ENCODE measurements at places on chromosomes 12 and 14. TPM values are rescaled to one million over a fixed set of nuclear protein-coding genes. Genes with fewer than 3 reads are reported as not detected.
A peak's percentile ranks its signal among the peaks of the same experiment; 100 is the strongest.

KCNH5 gene
- total RNA-seq = not detected

FSCB gene
- total RNA-seq = not detected

DNA sequence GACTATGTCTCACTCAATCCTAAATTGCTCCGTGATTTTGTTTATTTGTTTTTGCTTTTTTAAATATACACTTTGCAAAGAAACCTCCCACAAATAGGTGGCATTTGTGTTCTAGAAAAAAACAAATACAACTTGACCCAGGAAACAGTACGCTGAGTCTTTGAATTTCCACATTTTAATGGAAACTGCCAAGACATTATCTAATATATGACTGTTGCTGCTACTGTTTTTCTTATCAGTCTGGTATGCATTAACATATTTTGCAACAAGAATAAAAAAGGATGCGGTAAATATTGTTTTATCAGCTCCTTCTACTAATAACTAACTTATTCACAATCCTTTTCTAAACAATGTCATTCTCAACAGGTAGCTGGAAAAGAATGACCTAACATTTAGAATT lies 187.4 kb downstream of the LRIG3 start:
- no peak for DNase-seq
- no peaks in the 10 kb centered on the region for H3K27me3 ChIP-seq
- H3K36me3 ChIP-seq = no peaks in the 10 kb centered on the region
- H3K27ac ChIP-seq = no peak overlapping the region

DNA sequence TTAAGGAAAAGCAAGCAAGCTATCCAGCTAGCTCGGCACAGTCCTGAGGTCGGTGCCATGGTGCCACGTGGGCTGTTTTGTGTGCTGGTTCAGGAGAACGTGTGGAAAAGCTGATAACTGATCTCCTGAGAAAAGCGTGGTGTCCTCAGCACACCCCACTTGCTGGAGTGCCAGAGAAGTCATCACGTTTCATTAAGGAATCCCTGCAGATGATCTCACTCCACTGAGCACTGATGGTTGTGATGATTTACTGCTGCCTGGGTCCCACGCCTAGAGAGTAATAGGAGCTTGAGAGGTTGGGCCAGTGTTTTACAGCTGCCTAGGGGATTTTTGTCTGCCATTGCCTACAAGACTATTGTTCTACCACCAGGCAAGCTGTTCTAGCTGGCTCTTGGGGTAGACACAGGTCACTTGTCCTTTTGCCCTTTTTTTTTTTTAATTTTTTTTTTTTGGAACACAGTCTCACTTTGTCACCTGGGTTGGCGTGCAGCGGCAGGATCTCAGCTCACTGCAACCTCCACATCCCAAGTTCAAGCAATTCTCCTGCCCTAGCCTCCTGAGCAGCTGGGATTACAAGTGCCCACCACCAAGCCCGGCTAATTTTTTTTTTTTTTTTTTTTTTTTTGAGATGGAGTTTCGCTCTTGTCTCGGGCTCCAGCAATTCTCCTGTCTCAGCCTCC lies 42.3 kb upstream of the EVL start:
- H3K4me3 ChIP-seq = no peak overlapping the region
- peaks cover 9% of the 10 kb centered on the region for H3K4me1 ChIP-seq
- peak overlapping the region; percentile 6 for H3K27ac ChIP-seq
- no peaks in the 10 kb centered on the region for H3K27me3 ChIP-seq
- peak; percentile 49 for DNase-seq

DNA sequence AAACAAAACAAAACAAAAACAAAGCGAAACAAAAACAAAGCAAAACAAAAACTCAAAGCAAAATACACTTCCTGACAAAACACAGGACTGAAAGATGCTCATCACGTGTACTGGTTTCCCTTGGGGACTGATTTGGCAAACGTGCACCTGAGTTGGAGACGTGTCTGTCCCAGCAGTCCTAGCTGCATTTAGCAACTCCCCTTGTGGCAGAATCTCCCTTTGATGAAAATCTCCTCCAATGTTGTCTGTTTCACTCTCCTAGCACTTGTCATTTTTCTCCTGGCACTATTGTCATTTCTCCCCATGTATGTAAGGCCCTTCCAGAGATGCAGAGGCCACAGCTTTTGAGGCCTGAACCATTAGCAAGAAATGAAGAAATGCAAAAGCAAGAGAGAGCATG lies 6.8 kb upstream of the SLC24A4 start:
- H3K36me3 ChIP-seq = no peaks in the 10 kb centered on the region
- no peak overlapping the region for H3K27ac ChIP-seq
- no peaks in the 10 kb centered on the region for H3K27me3 ChIP-seq
- no peak overlapping the region for H3K4me3 ChIP-seq
- peak; percentile 67 for DNase-seq
- no peaks in the 10 kb centered on the region for H3K4me1 ChIP-seq

GRCh38 chr14:34000396-34000795 lies 49.5 kb upstream of the EGLN3 start:
- H3K4me3 ChIP-seq = no peak overlapping the region
- DNase-seq = no peak
- no peaks in the 10 kb centered on the region for H3K4me1 ChIP-seq
- H3K27ac ChIP-seq = no peak overlapping the region
- H3K27me3 ChIP-seq = no peaks in the 10 kb centered on the region

- H3K36me3 ChIP-seq = no peaks in the 10 kb centered on the region
- H3K27ac ChIP-seq = no peak overlapping the region
- peaks cover 10% of the 10 kb centered on the region for H3K4me1 ChIP-seq
- H3K4me3 ChIP-seq = no peak overlapping the region
These were observed 152.3 kb downstream of the MSRB3 start for GRCh38 chr12:65430571-65431306.

DNA sequence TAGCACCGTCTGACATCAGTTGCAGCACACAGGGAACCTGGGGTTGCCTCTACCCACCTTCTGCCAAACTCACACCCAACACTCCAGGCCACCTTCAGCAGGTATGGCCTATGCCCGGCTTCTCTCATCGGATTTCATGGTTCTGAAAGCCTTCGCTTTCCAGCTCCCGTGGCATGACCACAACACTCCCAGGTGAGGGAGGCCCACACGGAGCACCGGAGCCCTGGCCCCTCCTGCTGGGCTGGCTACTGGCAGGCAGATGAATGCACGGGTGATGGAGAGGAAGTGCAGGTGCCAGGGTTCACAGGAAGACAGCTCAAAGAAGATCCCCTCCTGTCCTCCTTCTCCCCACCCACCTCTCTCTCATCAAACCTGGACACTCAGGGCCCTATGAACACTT lies 37.2 kb downstream of the CACNA2D4 start:
- H3K27ac ChIP-seq = no peak overlapping the region
- H3K4me1 ChIP-seq = no peaks in the 10 kb centered on the region
- H3K4me3 ChIP-seq = no peak overlapping the region
- no peaks in the 10 kb centered on the region for H3K36me3 ChIP-seq
